NCI-H446 (cell line): ENCODE measurements at places on chromosomes 13 and 19.

DNA sequence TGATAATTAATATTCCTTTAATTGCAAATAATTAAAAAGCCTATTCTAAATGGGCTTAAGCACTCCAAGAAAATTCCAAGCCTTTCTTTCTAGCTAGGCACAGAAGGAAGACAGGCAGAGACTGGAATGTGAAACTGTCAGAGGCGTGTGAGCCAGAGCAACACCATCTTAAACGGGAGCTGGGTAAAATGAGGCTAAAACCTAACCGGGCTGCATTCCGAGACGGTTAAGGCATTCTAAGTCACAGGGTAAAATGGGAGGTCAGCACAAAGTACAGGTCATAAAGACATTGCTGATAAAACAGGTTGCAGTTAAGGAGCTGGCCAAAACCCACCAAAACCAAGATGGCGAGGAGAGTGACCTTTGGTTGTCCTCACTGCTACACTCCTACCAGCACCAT is 300.4 kb downstream of the SLITRK6 start:
- DNase-seq = no peak

GRCh38 chr13:33727297-33728083 is 90.5 kb upstream of the RFC3 start:
- no peak for DNase-seq

DNA sequence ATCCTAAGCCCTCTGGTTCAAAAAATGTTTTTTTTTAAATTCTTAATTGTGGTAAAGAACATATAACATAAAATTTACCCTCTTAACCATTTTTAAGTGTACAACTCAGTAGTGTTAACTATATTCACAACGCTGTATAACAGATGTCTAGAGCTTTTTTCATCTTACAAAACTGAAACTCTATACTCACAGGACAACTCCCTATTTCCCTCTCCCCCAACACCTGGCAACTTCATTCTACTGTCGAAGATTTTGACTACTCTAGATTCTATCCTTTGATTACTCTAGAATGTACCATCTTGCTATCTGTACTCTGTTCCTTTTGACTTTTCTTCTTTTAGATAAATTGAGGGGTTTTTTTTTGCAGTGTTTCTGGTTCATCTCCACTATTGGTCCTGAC is 200.4 kb downstream of the KLF12 start:
- no peak for DNase-seq

DNA sequence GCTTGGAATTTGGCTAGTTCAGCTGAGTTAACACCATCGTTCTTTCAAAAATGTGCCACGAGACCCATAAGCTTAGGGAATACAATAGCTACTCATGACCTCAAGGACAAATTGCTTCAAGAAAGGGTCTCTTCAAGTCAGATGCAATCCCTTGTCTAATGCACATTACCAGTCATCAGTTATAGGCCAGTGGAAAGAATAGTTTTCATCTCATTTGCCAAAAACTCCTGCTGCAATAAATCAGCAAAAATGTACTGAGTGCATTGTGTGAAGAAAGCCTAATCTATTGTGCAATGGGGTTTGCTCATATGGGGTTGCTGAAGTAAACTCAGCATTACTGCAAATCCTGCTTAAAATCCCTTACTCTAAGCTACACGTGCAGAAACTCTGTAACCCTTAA is 208.3 kb upstream of the NBEA start:
- no peak for DNase-seq

- no peak for DNase-seq
Measured at GRCh38 chr19:31057476-31057875, 291.8 kb downstream of the TSHZ3 start.

DNA sequence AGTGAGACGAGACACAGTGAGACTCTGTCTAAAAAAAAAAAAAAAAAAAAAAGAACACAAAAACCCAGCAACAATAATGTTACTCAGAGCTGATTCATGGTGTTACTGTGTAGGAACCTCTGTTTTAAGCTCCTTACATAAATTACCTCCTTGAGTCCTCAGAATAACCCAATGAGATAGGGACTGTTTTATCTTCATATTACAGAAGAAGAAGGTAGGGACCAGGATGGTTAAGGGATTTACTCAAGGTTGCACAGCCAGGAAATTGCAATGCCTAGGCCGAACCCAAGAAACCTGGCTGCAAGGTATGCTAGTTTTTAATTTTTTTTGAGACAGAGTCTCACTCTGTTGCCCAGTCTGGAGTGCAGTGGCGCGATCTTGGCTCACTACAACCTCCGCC is 1.5 kb upstream of the DAND5 start:
- DNase-seq = no peak

GRCh38 chr13:99256709-99257108 is 1.5 kb downstream of the GPR18 start:
- DNase-seq = no peak

DNA sequence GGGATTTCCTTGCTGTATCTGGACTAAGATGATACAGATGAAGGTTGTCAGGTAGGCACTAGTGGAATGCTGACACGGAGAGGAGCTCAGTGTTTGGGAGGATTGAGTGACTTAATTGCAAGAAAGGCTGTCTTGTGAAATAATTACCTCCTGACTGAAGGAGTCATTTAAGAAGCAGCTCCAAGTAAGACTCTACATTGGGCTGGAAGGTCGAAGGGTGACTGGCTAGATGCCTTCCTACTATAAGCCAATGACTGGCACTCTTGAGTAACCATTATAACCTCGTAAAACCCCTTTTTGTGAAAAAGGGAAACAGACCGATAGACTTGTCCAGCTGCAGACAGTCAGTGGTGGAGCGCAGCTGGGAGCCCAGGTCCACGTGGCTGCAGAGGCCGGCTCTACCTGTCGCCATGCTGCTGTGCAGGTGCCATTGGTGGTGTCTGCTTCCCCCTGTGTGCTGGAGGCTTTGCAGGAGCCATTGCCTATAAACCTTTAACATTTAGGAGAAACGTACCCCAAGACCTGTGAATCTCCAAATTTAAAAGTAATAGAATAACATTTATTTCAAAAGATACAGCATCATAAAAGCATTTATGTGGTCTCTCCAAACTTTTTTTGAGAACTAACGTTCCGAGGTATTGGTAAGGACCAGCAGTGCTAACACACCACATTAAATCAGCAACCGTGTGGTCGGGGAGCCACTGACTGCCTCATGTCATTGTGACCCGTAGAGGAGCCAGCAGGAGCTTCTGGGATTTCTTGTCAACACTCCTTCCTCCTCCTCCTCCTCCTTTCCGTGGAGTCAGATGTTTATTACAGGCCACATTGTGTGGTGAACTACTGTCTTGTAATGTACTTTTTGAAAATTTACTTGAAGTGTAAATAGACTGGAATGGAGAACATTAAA is 80.4 kb upstream of the TEX29 start:
- no peak for DNase-seq

- no peak for DNase-seq
Measured at GRCh38 chr13:79530270-79530669, 49.3 kb downstream of the NDFIP2 start.

GRCh38 chr13:21871919-21872318 is 201.0 kb downstream of the FGF9 start:
- no peak for DNase-seq

DNA sequence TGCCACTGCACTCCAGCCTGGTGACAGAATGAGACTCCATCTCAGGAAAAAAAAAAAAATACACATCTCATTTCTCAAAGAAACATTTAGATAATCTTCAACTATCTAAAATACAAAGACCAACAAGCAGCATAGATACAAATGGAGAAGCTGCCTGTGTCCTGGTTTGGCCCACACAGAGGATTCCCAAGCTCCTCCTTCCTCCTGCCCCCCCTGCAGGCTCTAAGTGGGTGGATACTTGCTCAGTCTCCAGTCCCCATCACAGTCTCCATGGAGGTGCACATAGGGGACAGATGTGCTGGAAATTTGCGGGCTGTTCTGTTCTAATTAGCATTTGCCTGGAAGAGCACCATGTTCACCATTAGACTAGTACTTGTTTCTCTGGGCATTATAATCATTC is 59.9 kb downstream of the ABCC4 start:
- DNase-seq = no peak

DNA sequence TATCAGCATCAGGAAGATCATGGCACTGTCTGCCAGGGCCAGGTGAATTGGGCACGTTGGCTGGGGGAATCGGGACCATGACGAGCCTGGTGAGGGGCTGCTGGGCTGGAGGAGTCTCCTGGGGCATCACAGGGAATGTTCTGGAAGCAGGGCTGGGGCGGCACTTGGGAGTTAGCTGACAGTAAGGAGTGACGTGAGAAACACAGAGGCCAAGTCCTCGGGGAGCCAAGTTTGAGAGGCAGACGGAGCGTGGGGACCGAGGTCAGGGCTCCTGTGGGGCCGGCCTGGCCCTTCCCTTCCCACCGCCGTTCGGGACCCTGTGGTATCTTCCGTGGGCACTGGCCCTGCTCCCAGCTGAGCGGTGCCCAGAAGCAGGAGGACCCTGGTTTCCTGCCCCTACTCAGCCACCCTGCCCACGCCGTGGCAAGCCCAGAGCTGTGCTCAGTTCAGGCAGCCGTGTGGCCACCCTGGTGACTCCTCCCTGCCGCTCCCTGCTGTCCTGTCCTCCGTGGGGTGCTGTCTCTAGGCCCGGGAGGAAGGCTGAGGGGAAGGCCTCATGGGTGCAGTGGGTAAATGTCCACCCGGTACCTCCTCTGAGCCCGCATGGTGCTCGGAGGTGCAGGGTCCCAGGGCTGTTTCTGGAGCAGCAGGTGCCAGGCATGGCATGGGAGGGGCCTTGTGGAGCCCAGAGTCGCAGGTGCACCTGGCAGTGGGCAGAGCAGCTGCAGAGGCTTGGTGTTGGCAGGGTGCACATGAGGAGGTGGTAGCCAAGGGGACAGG is 25.2 kb downstream of the CRTC1 start:
- no peak for DNase-seq

- DNase-seq = no peak
Measured at GRCh38 chr13:49932066-49932465, 4.1 kb downstream of the SPRYD7 start.

DNA sequence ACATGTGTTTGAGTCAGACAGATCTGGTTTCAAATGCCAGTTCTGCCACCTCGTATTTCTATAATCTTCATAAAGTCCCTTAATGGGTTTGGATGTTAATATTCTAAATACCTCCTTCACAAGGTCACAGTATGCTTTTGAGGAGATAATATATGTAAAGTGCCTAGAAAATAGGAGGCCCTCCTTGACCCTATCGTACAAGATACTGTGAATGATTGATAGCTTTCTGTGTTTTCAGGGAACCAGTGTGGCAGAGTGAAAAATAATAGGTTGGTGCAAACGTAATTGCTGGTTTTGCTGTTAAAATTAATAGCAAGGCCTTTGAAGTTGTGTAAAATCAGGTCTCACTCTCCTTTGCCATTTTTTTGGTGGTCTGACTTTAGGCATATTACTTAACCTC is 77.5 kb upstream of the SCEL start:
- no peak for DNase-seq

GRCh38 chr19:15161028-15161984 is 39.5 kb downstream of the NOTCH3 start:
- DNase-seq = peak; percentile 6
